ENCODE measurements at places on chromosomes 7 and 10.

- no peak for DNase-seq
Measured at GRCh38 chr7:25922296-25922695, 229.7 kb upstream of the NFE2L3 start.

DNA sequence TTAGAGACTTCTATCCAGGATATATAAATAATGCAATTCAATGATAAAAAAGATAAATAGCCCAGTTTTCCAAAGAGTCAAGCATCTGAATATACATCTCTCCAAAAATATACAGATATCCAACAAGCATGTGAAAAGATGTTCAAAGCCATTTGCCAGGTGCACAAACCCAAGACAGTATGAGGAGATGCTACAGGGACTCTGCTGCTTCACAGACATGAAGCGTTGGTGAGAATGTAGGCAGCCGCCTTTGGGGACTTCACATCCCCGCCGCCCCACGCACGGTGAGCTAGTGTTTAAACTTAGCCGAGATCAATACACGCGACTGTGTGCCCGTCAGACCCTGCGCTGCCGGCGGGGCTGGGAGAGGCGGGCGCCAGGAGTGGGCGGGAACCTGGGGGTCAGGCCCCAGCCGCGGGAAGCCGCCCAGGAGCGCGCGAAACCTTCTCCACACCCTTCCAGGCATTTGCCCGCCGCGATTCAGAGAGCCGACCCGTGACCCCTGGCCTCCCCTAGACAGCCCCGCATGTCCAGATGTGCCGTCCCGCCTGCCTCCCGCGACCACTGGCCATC, 927 bp upstream of the ALOX5 start:
- DNase-seq: no peak

- DNase-seq: no peak
Measured at GRCh38 chr7:158979635-158980351, 123.4 kb downstream of the DYNC2I1 start.

GRCh38 chr10:115975506-115975905, 297.5 kb downstream of the GFRA1 start:
- DNase-seq: no peak

- DNase-seq: no peak
Measured at GRCh38 chr10:88979153-88979562, 11.4 kb upstream of the FAS start.

DNA sequence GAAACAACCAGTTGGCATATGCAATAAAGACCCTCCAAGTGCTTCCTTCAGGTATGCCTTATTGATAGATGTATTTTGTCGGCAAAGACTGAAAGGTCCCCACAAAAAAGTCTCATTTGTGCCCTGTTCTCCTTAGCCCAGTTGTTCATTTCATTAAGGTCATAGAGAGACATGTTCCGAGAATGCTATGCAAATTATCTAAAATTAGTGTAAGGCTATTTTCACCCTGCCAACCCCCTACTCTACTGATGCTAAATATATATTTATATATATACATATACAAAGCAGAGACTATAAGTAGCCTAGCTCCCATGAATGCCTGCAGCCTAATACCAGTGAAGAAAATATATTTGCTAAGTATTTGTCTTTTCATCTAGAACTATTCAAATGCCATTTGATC, 96.7 kb upstream of the ADO start:
- no peak for DNase-seq

GRCh38 chr7:45573661-45574415, at the start of gene ADCY1:
Gene ADCY1, plus strand, starts transcription at chr7:45574368. Its CDS starts 176 bp downstream, at chr7:45574544.
- peak; percentile 45 for DNase-seq

DNA sequence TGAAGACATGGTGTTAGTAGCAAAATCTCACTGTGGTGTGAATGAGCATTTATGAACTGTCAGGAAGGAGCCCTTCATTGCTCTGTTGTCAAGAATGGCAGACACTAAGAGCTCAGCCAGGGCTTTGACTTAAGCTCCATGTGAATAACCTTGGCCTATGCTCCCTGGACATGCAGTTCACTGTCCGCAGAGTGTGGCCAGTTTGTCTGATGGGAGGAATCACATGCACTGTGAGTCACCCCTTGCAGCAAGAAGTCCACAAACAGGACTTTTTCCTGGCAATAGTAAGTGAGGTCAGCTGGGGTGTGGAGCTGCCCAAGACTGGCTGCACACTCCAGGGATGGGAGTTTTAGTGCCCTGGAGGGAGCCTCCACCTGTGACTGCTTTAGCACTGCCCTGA, 49.5 kb downstream of the ZNF37A start:
- no peak for DNase-seq

- DNase-seq: no peak
Measured at GRCh38 chr10:53983431-53983830, 817.6 kb downstream of the PCDH15 start.

- no peak for DNase-seq
Measured at GRCh38 chr10:129877773-129878371, 86.2 kb downstream of the EBF3 start.

DNA sequence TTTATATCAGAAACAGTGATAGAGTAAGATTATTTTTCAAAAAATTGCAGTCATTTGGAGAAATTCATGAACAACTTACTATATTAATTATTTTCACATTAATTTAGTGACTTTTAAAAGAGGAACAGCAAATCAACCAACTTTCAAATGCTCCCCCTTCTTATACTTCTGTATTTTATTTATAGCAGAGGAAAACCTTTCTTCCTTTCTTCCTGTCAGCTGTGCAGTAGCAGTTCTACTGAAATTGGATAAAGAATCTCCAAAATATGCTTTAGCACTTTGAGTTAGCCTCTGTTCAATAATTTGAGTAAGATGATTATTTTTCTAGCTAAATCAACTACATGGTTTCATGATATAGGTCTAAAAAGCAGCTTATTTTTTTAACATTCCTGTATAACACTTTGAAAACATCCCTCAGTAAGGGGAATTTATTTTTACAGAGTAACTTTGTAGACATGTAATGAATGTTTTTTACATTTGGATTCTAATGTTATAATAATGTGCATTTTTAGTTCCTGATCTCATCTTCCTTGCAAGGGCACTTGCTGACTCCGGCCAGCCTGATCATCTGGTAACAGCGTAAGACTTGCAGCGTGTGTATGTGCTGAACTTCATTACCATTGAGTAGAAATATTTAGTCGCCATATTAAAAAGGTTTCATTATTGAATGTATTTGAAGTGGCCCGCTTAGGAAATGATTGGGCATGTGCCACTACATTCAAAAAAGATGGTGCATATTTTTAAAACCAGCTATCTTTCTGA, 158.3 kb upstream of the HDAC9 start:
- DNase-seq: no peak

DNA sequence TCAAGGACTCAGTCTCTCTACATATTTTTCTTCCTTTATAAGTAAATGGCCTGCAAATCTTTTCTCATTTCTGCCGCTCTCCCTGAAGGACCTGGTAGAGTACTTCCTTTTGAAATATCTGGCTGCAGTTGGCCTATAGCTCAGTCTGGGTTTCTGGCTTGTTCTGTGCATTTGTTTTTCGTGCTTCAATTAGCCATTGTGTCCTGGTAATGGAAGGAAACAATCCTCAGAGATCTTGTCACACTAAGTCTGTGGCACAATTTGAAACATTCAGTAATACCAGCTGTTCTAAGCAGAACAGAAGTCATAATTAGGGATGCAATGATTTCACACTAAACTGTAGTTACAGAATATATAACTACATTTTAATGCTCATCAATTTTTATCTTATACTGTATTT, 545.0 kb downstream of the NRG3 start:
- DNase-seq: no peak

GRCh38 chr7:156823435-156823834, 69.5 kb downstream of the LMBR1 start:
- DNase-seq: no peak

DNA sequence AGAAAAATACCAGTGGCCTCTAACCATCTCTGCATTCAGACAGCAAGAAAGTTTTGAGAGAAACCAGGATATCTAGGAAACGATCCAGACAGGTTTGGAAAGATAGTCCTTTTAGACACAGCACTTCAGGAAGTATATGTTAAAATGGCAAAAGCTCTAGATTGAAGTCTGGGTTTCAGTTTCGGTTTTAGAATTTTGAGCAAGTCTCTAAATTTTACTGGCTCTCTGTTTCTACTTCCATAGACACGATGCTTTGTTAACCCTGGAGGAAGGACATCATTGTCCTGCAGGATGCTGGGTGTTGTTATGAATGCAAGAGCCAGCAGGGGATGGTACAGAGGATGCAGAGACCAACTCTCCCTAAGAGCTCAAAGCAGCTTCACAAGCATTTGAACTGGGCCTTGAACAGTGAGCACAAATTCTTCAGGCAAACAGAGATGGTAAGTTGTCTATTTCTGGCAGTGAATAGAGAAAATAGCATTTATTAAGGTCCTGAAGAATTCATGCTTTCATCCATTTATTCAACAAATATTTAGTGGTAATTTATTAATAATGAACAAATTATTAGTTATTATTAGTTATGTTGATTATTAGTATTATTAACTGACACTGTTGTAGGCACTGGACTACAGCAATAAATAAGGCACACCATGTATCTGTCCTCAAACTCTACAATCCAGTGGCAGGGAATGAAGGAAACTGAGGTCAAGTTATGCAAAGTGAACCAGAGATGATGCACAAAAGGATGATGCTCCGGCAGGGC, 152.7 kb upstream of the NRP1 start:
- no peak for DNase-seq

- no peak for DNase-seq
Measured at GRCh38 chr10:49090189-49090575, 25.1 kb downstream of the VSTM4 start.

DNA sequence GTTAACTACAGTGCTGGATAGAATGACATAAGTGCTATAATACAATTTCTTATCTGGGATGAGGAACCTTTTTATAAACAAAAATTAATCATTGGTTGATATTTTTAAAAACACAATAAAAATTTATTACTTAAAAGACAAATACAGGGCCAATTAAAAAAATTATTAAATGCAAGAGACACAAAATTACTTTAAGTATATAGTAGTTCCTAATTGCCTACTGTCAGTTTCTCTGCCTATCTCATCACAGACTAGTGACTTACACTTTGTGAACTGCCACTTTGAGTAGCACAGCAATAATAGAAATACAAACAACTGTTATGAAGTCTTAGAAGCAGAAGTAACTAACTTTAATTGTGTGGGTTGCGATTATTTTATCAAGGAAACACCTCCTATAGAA, 8.4 kb downstream of the TES start:
- DNase-seq: no peak

DNA sequence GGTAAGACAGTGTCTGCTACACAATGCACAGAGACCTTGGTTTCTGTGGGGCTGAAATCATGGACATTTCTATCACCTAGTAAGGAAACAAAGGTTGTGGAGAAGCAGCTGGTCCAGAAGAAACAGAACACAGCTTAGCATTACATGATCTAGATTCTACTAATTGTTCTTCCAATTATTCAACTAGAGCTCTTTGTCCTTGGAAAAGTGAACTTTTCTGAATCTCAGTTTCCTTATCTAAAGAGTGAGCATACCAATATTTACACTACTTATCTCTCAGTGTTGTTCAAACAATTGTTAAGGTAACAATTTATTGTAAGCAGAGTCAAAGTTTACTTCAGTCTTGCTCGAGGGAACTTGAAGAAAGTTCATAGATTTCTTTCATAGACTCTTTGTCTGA, 42.3 kb upstream of the TRIM24 start:
- DNase-seq: no peak

GRCh38 chr7:104328296-104328969, at the start of gene LHFPL3:
Gene LHFPL3, plus strand, starts transcription at chr7:104328603.
- no peak for DNase-seq

DNA sequence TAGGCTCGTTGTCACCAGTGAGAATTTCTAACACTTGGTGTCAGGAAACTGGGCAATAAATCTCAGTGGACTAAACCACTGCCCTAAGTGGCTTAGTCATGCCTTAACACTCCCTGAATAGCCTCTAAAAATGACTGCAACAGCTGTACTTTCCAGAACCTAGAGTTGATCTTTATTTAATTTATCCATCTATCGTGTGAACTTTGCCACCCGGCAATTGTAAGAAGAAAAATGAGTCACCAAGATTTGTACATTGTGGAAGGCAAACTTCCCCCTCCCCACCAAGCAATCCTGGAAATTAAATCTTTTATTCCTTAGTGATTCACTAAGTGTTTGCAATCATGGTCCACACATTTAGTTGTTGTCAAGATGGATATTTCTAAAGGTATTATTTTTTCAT, 47.1 kb downstream of the NXPH1 start:
- no peak for DNase-seq

GRCh38 chr7:91630581-91631380, 249.7 kb downstream of the MTERF1 start:
- DNase-seq: no peak

DNA sequence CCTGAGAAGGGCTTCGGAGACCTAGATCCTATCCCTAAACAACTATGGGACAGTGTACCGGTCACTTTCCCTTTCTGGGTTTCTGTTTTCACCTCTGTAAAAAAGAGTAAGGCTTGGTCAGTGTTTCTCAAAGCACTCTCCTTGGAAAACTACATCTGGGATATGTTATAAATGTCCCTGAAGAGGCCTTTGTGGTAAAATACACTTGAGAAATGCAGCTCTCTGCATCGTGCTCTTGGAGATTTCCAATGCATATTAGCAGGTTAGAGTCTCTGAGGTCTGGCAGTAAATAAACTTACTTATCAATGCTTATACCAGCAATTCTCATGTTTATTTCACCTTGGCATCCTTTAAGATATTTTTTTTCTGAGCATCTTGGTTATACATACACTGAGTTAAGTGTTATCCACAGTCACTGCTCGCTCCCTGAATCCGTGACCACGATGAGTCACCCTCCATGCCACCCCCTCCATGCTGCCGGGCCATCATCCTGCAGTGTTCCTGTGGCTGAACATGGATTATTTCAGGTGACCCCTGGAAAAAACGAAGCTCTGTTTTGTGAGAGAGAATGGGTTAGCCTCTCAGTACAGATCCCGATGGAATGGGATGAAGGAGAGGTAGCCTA, 3.3 kb upstream of the TBXAS1 start:
- DNase-seq: no peak

DNA sequence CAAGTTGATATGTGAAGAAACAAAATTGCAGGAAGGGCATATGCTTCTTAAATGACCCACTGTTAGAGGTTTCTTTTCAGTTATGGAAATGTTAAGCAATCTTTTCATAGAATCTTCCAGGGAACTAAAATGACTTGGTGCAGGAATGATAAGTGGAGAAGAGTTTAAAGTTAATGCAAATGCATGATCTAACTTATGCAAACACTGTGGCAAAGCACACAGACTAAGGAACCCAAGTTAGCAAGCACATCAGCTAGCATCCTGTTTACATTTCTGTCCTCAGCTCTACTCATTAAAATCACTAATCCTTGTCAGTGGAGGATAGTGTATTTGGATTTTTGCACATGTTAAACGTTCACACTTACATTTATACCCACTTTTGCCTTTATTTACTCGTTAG, 9.3 kb downstream of the CLCN1 start:
- DNase-seq: no peak

- no peak for DNase-seq
Measured at GRCh38 chr7:36937754-36938563, 213.7 kb upstream of the AOAH start.

GRCh38 chr10:24351961-24352360, 143.0 kb downstream of the KIAA1217 start:
- no peak for DNase-seq

DNA sequence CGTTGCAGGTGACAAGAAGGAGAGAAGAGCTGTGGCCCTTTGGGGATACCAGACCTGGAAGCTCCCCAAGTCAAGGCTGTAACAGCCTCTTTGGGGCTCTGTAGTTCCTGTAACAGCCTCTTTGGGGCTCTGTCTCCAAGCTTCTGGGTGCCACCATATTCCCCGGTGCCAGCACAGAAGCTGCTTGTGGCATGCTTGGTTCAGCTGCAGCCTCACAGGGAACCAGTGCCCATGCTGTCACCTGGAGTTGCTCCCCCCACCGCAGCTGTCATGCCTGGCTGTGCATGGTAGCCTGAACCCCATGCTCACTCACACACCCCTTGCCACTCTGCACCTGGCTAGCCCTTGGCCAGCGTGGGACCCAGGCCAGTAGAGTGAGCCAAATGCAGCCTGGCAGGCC, 109.1 kb downstream of the ELAPOR2 start:
- DNase-seq: no peak
